Hair follicular keratinocyte (primary cell): ENCODE measurements at places on chromosomes 3 and 15. TPM values are rescaled to one million over a fixed set of nuclear protein-coding genes. Genes with fewer than 3 reads are reported as not detected.

Gene AHSG
- 0.47 TPM in 1 of 2 replicates, not detected in the other for total RNA-seq

Gene ERICH6
- total RNA-seq = not detected in 2 replicates

Gene SKOR1
- total RNA-seq = 0.08 TPM in 1 of 2 replicates, not detected in the other

Gene JMJD7
- 15.5 and 24.1 TPM in 2 replicates for total RNA-seq

Gene LOXL1
- total RNA-seq = 12.8 and 16.4 TPM in 2 replicates

Gene MST1R
- 17.8 and 21.9 TPM in 2 replicates for total RNA-seq

Gene SNX22
- not detected in 2 replicates for total RNA-seq
